Mesothelial cell of epicardium (in vitro differentiated cells): ENCODE measurements at places on chromosomes 16 and 17.

DNA sequence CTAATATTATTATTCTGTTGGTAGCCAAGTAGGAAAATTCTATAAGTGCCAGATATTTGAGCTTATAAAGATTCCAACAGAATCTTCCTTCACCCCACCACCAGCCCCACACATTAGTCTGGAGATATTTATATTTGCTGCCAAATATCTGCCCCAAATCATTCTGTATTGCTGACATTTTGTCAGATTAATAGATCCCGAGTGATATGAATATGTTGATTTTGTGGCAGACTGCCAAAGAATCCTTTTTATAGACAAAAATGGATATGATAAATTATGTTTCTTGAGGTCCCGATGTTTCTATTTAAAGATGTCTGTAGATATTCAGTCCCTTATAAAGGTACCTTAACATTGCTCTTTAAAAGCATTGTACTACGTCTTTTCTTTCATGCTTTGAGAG is 162.2 kb upstream of the KCNJ16 start:
- no peaks in the 10 kb centered on the region for H3K27me3 ChIP-seq
- DNase-seq, result no peak

DNA sequence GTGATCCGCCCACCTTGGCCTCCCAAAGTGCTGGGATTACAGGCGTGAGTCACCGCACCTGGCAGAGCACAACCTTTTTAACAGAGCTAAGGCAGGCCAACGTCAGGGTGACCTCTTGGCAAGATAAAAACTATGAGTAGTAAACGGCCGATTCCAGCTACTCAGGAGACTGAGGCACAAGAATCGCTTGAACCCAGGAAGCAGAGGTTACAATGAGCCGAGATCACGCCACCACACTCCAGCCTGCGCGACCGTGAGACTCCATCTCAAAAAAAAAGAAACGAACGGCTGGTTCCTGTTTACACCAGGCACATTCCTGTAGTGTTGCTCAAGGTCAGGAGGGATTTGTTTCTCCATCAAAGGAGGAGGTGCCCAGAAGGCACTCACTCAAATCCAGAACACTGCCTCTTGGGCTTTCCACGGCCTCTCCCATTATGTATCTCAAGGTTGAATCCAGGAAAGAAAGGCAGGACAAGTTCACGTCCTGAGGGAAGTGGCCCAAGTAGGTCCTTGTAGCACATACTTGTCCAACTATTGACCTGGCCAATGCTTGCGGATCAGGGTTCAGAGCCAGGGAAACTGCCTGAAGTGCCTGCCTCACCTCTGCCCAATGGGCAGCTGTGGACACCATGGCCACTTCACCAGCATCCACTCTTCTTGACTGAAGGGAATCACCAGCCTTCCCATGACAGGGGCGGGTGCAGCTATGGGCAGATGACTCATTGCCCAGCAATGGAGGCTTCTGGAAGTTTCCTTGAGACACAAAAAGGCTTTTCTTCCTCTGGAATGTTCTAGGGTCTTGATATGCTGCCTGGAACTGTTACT is 13.5 kb downstream of the KNOP1 start:
- H3K4me1 ChIP-seq, result peaks cover 14% of the 10 kb centered on the region
- H3K36me3 ChIP-seq, result peaks cover 54% of the 10 kb centered on the region
- H3K27ac ChIP-seq, result no peak overlapping the region
- no peak overlapping the region for H3K4me3 ChIP-seq

DNA sequence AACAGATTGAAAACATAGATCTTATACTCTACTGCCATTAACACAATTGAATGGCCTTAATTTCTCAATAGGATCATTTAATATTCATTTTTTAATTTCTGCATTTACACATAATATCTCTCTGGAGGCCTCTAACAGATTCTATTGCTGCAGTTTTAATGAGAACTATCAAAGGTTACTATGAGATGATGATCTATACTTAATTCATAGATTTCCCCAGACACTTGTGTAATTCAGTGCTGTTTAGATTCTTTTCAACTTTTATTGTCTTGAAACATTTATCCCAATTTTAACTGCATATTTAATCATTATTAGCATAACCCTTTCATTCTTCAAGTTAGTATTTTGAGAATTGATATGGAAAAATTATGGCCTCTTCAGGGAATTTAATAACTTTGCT is 1056.5 kb upstream of the CDH8 start:
- H3K36me3 ChIP-seq, result no peaks in the 10 kb centered on the region
- DNase-seq, result no peak
- no peaks in the 10 kb centered on the region for H3K4me1 ChIP-seq
- no peak overlapping the region for H3K27ac ChIP-seq
- no peak overlapping the region for H3K4me3 ChIP-seq

GRCh38 chr17:68868708-68869107 is 86.5 kb downstream of the ABCA8 start:
- no peak for DNase-seq
- H3K36me3 ChIP-seq, result no peaks in the 10 kb centered on the region
- no peaks in the 10 kb centered on the region for H3K4me1 ChIP-seq
- peaks cover 24% of the 10 kb centered on the region for H3K27me3 ChIP-seq
- no peak overlapping the region for H3K4me3 ChIP-seq
- no peak overlapping the region for H3K27ac ChIP-seq

DNA sequence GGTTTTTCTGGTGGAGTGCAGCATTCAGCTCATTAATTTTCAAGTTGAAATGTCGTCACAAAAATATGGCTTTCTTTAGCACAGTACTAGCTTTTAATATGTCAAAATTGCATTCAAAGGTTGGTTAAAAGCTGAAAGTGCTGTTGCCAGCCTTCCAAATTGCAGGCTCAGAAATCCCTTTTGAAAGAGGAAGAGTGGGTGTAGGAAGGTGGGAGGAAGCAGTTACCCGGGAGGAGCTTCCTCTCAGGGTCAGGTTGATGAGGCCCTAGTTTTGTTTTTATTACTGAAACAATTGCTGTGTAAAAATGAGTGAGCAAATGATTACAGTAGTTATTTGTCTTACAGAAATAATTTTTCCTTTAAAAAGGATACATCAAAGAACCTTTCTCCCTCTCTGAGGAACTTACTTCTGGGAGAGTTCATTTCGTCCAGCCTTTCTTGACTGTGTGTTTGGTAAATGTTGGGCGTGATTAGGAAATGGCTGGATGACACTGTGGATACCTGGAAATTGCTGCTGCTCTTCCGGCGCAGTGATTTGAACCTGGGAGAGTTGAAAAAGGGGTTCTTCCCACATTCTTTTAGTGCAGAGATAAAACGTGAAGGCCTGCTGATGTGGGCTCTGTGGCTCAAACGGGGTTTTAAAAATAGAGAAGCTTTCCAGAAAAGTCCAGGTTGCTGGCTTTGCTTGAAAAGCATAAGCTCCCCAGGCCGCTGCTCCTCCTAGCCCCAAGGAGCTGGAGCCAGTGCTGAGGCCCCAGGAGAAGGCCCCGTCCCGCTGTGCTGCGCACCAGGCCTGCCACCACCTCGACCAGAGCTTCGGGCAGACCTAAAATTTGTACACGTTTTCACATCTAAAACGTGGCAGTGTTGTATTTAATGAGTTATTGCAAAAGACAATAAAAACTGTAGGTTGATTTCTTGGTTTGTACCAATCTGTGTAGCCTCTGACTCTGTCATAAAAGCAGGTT is 41.7 kb downstream of the SEC14L1 start:
- H3K27me3 ChIP-seq, result no peaks in the 10 kb centered on the region
- DNase-seq, result no peak
- peaks cover 23% of the 10 kb centered on the region for H3K4me1 ChIP-seq
- no peak overlapping the region for H3K4me3 ChIP-seq
- peak overlapping the region; percentile 80 for H3K27ac ChIP-seq

DNA sequence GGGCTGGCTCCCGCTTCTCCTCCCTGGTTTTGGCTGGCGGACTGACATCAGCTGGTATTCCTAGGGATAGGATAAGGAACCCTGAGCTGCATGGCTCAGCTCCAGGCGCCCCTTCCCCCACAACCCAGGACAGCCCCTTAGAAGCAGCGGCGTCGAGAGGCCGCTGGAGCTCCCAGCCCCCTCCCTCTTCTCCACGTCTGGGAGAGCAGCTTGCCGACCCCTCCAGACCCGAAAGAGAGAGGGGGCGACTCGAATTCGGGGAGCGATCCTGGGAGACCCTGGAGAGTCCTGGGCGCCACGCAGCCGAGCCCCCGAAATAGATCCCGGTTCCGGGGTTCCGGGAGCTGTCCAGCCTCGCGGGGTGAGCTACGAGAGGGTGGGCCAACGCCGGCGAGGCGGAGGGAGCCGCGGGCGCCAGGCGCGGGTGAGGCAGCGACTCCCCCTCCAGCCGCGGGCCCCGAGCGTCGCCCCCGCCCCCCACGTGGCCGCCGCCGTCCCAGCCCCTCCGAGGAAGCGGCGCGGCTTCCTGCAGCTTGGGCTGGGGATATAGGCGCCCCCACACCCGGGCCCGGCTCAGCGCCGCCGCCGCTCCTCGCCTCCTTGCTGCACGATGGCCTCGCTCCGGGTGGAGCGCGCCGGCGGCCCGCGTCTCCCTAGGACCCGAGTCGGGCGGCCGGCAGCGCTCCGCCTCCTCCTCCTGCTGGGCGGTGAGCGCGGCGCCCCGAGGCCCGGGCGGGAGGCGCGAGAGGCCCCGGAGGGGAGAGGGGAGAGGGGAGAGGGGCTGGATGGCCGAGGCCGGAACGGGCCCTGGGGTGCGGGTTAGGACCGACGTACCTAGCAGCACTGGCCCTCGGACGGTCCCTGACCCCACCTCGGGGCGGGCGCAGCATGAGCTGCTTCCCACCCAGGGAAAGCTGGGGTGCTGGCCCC is at the start of gene RAMP2:
RAMP2 (plus strand) TSS at position 576 of the 930 bp plus-strand sequence; CDS start at position 611, 35 bp downstream.
- H3K27me3 ChIP-seq, result peaks cover 54% of the 10 kb centered on the region
- no peaks in the 10 kb centered on the region for H3K36me3 ChIP-seq
- H3K4me3 ChIP-seq, result peak within 1 kb of the TSS; percentile 69
- DNase-seq, result peak; percentile 62
- peak within 1 kb of the TSS; percentile 54 for H3K27ac ChIP-seq

GRCh38 chr16:6836766-6837165 is 495.9 kb upstream of the RBFOX1 start:
- DNase-seq, result no peak
- H3K27ac ChIP-seq, result no peak overlapping the region
- no peak overlapping the region for H3K4me3 ChIP-seq

DNA sequence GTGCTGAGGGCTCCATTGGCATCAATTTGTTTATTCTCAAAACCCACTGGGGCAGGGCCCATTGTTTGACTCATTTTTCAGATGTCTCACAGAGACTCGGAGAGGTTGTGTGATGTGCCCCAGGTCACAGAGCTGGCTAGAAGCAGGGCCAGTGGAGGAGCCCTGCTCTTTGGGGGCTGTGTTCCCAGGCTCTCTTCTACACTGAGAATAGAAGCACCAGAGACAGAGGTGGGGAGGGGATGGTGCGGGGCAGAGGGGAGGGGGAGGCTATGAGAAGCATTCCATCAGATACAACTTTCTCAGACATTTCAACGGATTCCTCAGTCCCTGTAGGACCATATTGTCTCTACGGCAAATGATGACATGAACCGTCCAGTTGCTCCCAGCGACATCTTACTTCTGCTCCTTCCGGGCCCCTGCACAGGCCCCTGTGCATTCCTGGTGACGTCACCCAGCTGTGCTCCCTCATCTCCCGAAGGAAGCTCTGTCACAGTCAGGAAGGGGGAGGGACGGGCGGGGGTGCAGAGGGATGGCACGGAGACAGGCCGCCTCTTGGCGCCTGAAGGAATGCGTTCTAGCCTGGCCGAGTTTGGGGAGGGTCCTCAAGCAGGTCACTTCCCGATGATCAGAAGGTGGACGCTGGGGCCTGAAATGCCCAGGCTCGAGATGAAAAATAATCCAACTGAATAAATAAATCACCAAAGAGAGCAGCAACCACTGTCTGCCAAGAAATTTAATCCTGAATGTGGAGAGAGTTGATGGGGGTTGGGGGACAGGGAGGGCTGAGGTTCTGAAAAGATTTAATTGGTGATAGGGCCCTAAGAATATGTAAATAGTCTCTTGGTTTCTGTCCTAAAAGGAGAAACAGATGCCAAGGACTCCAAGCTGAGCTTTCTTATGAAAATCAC is 114.1 kb downstream of the NOG start:
- peak overlapping the region; percentile 97 for H3K27ac ChIP-seq
- peak overlapping the region; percentile 43 for H3K4me3 ChIP-seq
- H3K4me1 ChIP-seq, result peaks cover 34% of the 10 kb centered on the region
- H3K36me3 ChIP-seq, result no peaks in the 10 kb centered on the region
- peak; percentile 53 for DNase-seq

GRCh38 chr17:27980043-27980442 is 62.4 kb upstream of the NLK start:
- H3K27ac ChIP-seq, result no peak overlapping the region
- peaks cover 2% of the 10 kb centered on the region for H3K27me3 ChIP-seq
- no peaks in the 10 kb centered on the region for H3K36me3 ChIP-seq
- DNase-seq, result no peak
- H3K4me3 ChIP-seq, result no peak overlapping the region

- peaks cover 10% of the 10 kb centered on the region for H3K27me3 ChIP-seq
- peaks cover 2% of the 10 kb centered on the region for H3K4me1 ChIP-seq
- no peak overlapping the region for H3K4me3 ChIP-seq
- no peak for DNase-seq
- H3K27ac ChIP-seq, result no peak overlapping the region
Measured at GRCh38 chr17:76993651-76994050, 125.4 kb downstream of the MGAT5B start.

DNA sequence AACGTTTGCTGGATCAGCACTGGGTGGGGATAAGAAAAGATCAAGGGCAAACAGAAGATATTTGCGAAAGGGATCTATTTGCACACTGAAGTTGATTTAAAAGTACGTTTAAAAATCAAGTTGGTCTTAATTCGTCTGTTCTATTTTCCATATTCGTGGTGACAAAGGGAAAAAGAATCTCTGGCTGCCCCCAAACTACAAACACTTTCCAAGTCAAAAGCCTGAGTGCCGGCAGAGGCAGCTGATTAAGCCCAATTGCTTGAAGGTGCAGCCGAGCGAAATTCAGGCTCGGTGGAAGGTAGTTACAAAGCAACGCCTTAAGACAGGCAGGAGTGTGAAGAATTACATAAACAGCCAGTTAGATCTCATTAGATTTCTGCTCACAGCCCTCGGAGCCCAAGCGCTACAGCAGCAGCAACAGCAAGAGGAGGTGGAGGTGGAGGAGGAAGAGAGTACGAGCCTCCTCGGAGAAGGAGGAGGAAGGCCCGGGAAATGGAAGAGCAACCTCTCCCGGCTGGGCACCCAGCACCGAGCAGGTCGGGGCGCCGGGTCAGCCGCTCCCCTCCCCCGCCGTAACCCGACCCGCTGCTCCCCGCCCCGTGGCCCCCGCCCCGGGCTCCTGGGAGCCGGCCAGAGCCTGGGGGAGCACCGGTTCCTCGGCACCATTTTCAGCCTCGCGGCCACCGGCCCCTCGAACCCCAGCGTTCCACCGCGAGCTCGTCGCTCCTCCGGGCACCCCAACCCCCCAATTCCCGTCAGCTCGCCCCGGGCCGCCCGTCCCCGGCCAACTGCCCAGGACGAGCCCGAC is 890 bp downstream of the TOB1 start:
- no peaks in the 10 kb centered on the region for H3K27me3 ChIP-seq
- H3K4me3 ChIP-seq, result peak overlapping the region; percentile 91
- peaks cover 3% of the 10 kb centered on the region for H3K36me3 ChIP-seq
- peak overlapping the region; percentile 97 for H3K27ac ChIP-seq
- peaks cover 48% of the 10 kb centered on the region for H3K4me1 ChIP-seq

GRCh38 chr17:20955427-20956323 is 87.1 kb downstream of the USP22 start:
- H3K27me3 ChIP-seq, result no peaks in the 10 kb centered on the region
- peaks cover 33% of the 10 kb centered on the region for H3K4me1 ChIP-seq
- H3K4me3 ChIP-seq, result no peak overlapping the region
- H3K27ac ChIP-seq, result peak overlapping the region; percentile 93
- no peak for DNase-seq
